ENCODE measurements at places on chromosomes 12 and 14. TPM values are rescaled to one million over a fixed set of nuclear protein-coding genes. Genes with fewer than 3 reads are reported as not detected.

- no peak for DNase-seq
These were observed 52.0 kb downstream of the NAV3 start for GRCh38 chr12:77882709-77883108.

DNA sequence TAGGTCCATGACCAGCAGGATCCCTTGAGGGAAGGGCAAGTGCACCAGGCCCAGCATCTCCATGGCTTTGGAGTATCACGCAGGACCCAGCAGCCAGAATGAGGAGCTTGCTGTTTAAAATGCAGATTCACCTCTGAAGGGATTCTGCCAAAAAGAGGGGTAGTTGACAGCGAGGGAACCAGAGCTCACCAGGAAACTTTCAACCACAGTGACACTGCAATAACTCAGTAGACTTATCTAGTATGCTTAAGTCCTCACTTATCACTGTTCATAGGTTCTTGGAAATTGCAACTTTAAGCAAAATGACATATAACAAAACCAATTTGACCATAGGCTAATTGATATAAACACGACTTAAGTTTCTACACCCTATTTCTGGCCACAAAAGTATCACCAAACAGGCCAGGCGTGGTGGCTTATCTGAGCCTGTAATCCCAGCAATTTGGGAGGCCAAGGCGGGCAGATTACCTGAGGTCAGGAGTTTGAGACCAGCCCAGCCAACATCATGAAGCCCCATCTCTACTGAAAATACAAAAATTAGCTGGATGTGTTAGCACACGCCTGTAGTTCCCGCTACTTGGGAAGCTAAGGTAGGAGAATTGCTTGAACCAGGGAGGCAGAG lies 21.4 kb upstream of the CKAP4 start:
- DNase-seq: no peak

DNA sequence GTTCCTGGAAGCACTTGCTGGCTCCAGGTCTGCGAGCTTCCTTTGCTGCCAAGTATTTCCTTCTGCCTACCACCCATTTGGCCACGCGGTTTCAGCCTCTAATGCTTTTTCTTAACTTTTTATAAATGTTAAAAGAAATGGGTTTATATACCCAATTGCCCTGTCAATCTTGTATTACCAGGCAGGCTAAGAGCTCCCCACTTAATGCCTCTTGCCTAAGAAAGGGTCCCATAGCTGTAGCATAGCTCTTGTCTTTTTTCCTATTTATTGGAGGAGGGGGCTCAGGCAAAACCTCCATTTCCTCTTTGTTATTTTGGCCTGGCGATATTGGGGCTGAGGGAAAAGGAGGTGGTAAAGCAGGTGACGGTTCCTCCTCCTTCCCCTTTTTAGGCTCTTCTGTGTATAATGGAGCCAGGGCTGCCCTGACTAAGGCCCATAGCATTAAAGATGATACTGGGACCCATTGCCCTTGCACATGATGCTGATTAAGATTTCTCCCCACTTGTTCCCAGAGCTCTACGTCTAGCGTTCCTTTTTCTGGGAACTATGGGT lies 21.6 kb upstream of the BLTP3B start:
- no peak for DNase-seq

DNA sequence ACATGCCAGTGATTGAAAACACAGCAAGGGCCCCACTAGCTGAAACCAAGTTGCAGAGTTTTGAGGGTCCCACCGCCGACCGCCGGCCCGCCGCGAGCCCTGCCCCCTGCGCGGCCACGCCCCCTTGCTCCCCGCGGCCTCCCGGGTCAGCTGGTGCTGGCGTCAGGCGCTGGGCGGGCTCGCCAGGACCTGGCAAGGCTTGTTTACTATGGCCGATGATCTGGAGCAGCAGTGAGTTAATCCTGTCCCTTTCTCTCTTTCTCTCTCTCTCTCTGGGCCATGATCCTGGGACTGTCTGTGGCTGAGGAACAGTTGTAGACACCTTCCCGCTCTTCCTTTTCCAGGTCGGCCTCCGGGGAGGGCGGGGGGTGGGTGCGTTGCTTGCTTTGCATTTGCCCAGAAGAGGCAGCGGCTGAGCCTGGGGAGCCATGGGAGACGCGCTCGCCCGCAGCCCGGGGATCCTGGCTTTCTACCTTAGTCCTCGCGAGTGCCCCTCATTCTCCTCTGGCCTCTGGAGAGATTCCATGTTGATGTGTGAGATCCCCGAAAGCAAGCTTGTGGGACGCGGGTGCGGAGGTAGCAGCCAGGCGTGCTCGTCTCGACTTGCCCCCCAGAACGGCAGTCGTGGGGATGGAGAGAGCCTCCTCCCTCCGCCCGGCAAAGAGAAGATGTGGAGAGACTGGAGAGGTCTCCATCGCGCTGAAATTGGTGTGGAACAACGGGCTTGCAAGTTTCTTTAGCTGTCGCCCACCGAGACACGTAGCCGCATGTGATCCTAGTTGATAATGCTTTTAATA lies at the start of gene ABHD4:
TSS of gene ABHD4 (plus strand) at position 202 of the 797 bp plus-strand sequence. CDS start at position 209, 7 bp downstream.
- DNase-seq: peak; percentile 64

DNA sequence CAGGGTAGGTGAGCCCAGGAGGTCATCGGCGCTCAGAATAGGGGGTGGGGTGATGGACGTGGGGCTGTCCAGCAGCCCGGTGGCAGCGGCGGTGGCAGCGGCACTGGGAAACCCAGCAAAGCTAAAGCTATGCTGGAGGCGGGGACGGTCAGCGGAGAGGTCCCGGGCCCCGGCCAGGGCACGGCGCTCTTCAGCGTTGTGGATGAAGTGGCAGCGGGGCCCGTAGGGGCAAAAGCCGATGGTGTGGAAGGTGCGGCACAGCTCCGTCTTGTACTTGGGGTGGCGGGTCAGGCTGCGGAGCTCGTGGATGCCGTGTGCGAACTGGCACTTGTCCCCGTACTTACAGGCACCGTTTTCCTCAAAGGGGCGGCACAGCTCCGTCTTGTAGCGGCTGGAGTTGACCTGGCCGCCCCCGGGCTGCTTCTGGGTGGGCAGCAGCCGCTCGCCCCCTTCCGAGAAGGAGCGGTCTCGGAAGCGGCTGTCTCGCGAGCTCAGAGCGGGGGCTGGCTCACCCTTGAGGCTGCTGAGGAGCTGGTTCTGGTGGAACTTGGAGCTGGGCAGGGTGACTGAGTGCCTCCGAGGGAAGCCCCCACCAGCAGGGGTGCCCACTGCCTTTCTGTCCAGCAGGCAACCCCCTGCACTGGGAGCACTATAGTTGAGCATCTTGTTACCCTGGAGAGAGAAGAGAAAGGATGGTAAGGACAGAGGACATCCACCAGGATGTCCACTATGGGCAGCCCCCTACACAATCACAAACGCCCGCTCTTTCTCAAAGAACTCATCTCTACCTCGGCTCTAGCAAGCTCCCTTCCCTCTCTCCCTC lies 2.8 kb downstream of the ZFP36L1 start:
- peak; percentile 48 for DNase-seq

DNA sequence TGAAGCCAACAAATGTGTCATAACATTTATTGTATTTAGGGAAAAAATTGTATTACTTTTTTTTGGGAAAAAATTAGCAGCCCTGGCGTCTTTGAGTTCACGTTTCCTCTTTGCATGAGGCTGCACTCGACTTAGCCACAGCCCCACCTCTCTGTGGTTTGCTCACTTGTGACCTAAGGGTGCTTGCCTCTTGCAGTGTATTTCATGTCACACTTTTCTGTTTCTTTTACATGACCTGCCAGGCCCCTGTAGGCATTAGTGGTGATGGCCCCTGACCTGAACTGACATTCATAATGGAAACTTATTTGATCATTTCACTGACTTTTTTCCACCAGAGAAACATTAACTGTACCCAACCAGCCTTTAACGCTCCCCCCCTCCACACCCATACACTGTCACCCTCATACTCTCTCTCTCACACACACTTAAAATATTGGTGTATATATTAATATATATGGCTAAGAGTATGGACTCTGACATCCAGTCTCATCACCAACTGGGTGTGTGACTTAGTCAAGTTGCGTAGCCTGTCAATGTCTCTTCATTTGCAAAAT lies 122.9 kb downstream of the PRKCH start:
- no peak for DNase-seq

DNA sequence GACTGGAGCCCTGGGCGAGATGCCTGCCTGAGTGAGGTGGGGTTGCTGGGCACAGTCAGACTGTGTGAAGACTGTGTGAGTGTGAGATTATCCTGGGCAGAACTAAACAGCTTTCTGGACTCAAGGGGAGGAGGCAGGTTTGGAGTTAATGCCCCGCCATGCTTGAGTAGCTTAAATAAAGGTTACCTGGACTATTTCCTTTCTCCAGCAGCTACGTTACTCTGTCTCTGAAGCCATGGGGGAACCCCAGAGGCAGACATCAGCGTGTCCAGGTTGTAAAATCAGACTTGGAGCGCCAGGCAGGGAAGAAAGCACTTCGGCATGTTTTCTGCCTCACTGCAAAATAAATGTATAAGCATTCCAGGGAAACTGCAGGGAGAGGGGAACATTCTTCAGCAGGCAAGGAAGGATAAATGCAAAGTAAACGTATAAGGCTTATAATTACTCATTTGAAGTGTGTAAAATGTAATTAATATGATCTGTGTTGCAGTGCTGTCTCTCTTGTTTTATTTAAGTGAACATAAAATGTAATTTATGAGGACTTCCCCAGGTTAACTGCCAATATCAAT lies 129.7 kb downstream of the CHST11 start:
- no peak for DNase-seq

The CD69 gene
- total RNA-seq: not detected

The OR6C4 gene
- not detected for total RNA-seq

The TMEM121 gene
- 6.7 TPM for total RNA-seq

The SRP54 gene
- 78.4 TPM for total RNA-seq

The TDRD9 gene
- total RNA-seq: 0.45 TPM

All from fibroblast of the aortic adventitia (primary cell).